Metanephros (tissue), 2 donors: ENCODE measurements at places on chromosomes 3 and 15. TPM values are rescaled to one million over a fixed set of nuclear protein-coding genes. Genes with fewer than 3 reads are reported as not detected.

Gene SEMA3F
- 42.8 TPM for total RNA-seq

Gene SPRED1
- total RNA-seq = 40.4 TPM

Gene CNTN4
- 34.7 TPM for total RNA-seq

Gene SLC6A20
- 0.06 TPM for total RNA-seq

Gene KCNMB3
- total RNA-seq = 3.0 TPM

Gene KCNAB1
- 3.0 TPM for total RNA-seq

Gene SLC28A1
- total RNA-seq = 6.6 TPM

Gene ILDR1
- 6.4 TPM for total RNA-seq

Gene CLN6
- total RNA-seq = 25.5 TPM

Gene DNAH12
- 0.41 TPM for total RNA-seq

Gene BFSP2
- not detected for total RNA-seq

Gene ZDHHC23
- total RNA-seq = 10.6 TPM
